NCI-H446 (cell line): ENCODE measurements at places on chromosomes 3 and 15.

DNA sequence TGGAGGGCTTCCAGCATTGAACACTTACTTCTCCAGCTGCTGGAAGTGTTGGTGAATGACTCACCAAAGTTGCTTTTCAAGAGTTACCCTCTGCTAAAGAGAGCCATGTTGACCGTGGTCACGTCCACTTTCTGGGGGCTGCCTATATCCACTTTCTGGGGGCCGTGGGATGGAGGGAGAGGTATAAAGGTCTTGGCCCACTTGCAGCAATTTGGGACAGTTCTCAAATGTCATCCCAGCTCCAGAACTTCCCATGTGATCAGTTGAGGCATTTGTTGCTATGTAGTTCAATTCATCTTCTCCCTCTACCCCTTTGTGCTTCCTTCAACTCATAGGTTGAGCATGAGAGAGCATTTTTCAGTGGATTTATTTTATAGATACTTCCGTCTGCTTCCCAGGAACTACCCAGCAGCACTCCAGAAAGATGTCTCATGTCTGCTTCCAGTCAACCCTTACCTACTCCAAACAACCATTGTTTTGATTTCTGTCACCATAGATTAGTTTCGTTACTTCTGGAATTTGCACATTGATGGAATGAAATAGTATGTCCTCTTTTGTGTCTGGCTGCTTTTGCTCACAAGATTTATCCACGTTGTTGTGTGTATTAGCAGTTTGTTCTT, 130.6 kb downstream of the TCF12 start:
- no peak for DNase-seq

DNA sequence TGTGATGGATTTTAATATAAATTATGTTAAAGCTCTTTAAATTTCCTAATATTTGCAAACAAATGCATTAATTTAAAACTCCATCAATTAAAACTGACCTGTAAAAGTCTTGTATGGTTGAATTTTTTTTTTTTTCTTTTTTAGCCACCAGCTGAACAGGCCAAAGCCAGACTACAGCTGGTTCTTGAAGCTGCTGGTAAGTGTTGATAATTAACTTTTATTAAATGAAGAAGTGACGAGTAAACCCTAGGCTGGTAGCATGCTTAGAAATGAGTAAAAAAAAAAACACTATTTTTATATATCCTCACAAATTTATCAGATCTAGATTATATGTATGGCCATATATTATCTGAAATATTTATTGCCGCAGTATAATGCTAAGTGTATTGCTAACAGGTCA, 216.3 kb upstream of the MLF1 start:
- DNase-seq: no peak

DNA sequence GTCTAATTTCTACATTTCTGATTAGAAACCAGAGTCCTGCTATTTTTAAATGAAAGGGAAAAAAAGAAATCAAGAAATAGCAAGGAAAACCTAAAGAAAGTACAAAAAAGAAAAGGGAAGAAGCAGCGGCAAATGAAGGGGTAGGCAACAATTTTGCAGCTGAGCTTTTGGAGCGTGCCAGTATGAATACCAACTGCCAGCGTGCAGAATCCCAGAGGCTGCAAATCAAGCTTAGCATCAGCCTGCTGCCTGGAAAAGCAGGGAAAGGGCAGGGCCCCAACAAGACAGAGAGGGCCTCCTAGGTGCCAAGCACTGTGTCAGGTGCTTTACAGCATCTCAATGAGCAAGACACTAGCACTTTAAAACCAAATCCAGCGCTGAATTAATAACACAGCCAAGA, 176.8 kb downstream of the STT3B start:
- DNase-seq: no peak

DNA sequence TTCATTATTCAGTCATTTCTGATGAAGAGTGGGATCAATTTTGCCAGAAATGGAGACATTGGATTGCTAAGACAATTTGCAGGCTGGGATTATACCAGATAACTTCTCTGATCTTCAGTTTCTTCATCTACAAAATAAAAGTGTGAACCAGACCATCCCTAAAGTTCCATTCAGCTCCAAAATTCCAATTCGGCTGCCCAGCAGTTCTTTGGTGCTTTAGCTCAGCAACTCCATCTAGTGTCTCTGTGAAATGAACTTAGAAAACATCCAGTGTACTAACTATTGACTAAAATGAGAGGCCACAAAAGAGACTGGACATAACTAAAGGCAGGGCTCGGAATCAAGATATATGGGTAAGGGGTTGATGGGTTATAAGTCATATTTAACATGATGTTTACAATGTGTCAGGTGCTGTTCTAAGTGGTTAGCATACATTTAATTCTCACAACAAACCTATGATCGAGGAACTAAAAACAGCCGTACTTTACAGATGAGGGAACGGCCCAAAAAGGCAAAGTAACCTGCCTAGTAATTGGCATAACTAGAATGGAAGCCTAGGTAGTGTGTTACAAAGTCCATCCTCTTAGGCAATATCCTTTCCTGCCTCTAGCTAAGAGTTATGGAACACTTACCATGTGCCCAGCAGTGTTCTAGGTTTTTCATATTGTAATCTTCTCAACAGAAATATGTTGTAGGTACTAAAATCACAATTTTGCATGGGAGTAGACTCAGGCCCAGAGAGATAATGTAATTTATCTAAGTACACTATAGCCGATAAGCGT, 17.0 kb downstream of the THAP10 start:
- DNase-seq: no peak

GRCh38 chr3:159904455-159904854, 84.2 kb upstream of the IL12A start:
- DNase-seq: no peak

DNA sequence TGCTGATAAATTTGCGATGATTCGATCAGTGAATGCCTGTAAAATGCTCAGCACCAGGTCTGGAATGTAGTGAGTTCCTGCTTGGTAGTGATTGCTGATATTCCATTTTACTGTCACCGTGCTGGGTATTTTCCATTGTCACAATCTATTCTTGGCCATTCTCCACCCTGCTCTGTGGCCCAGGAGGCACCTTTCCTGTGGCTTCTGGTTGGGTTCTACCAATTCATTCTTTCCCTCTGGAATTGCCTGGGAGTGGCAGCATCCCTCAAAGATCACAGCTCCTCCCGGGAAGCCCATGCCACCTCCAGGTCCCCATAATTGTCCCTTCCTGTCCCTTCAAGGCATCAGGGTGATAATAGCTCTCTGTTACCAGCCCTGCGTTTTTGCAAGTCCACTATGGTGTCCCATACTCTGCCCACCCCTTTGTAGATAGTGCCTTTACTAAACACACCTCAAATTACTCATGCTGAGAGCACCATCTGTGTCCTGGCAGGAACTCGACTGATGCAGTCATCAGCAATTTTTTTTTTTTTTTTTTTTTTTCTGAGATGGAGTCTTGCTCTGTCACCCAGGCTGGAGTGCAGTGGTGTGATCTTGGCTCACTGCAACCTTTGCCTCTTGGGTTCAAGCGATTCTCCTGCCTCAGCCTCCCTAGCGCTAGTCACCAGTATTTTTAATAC, 177.8 kb upstream of the PROK2 start:
- no peak for DNase-seq

- no peak for DNase-seq
Measured at GRCh38 chr15:57697588-57697987, 8.9 kb upstream of the POLR2M start.

DNA sequence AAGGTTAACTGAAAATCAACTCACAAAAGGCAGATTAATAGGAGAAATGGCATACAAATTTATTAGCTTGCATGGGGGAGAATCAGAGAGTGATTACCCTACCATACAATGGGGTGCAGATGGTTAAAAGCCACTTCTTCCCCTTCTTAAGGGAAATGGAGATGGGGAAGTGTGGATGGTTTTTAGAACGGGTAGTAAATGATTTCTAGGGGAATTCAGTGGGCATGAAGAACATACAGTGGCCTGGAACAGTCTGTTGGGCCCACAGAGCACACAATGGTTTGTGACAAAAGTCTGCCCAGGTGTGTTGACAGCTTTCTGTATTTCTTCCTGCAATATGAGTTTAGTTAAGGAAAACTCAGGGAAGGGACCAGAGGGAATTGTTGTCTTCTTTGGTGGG, 61.0 kb downstream of the C3orf80 start:
- DNase-seq: no peak

- peak; percentile 56 for DNase-seq
Measured at GRCh38 chr3:140292684-140293083, 357.7 kb downstream of the CLSTN2 start.

DNA sequence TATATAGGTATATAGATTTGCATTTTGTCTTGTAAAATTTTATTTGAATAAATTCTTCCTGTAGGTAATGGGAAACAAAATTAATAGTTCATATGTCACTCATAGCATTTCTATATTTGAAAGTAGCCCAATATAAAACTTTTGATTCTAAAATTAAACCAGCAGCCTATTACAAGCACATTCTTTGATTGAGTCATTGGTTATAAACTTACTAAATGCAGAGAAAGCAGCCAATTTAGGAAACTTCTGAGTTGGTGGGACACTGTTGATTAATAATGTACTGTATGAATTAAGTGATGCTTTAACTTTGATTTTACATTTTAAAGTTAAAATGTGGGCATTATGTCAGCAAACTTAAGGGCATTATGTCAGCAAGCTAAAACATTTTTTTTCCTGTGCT, 34.5 kb downstream of the NR1D2 start:
- no peak for DNase-seq

GRCh38 chr3:104514776-104515175, 851.9 kb upstream of the ALCAM start:
- no peak for DNase-seq

DNA sequence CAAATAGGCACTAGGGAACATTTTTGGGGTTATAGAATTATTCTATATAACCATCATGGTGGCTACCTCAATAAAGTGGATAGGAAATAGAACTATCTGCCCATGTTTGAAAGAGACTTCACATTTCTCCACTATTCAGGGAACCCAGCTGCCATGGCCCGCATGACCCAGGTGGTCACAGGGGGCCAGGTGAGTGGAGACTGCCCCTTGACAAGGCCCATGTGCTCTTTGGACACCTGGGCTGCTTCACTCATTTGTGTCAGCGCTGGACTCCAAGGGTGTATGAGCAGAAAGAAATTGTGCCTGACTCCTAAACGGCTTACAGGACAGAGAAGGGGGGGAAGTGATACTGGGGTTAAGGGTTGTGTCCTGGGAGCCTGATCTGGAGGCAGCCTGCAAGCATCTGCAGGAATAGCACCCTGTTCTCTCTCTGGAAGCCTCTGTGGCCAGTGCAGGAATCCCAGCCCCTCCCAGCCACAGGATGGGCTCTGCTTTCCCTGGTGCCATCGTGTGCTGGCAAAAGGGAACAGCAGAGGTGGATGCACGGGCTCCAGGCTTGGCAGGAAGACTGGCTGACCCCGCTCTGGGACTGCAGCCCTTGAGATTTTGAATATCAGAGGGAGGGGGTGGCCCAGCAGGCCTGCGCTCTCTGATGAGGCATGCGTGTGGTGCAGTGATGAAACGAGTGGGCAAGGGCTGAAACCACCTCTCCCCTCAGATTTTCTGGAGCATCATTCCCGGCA, 9.1 kb upstream of the C3orf22 start:
- DNase-seq: no peak

GRCh38 chr15:37616215-37616614, 318.2 kb upstream of the TMCO5A start:
- DNase-seq: no peak

DNA sequence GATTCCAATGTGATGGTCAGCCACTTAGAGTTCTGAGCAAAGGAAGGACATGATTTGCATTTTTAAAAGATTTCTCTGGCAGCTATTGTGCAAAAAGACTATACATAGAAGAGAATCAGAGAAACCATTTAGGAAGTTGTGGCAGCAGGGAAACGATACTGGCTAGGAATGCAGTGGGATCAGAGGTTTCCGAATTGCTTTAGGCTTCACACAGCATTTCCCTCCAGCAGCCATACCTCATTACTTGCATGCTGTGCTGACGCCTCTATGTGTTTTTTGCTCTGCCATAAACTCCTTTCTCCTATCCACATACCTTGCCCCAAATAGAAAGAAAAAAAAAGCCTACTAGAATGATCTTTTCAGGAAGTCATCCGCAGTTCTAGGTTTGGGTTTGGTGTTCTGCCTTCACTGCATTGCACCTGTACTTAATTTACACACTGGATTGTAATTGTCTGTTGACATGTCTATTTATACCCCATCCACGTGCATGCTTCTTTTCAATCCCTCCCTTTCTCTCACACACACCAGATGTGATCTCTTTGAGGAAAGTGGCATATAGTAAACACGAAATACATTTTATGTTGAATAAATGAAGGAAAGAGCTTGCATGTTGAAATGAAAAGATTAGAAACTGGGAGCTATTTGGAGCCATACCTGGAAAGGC, 860.3 kb upstream of the SEMA6D start:
- no peak for DNase-seq

DNA sequence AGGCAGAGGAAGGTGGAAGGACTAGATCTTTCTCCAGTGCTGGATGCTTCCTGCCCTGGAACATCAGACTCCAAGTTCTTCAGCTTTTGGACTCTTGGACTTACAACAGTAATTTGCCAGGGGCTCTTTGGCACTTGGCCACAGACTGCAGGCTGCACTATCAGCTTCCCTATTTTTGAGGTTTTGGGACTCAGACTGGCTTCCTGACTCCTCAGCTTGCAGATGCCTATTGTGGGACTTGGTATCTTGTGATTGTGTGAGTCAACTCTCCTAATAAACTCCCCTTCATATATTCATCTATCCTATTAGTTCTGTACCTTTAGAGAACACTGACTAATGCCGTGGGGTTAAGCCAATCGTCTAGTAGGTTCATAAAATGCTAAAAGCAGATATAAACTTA, 8.8 kb upstream of the B3GNT5 start:
- DNase-seq: no peak

DNA sequence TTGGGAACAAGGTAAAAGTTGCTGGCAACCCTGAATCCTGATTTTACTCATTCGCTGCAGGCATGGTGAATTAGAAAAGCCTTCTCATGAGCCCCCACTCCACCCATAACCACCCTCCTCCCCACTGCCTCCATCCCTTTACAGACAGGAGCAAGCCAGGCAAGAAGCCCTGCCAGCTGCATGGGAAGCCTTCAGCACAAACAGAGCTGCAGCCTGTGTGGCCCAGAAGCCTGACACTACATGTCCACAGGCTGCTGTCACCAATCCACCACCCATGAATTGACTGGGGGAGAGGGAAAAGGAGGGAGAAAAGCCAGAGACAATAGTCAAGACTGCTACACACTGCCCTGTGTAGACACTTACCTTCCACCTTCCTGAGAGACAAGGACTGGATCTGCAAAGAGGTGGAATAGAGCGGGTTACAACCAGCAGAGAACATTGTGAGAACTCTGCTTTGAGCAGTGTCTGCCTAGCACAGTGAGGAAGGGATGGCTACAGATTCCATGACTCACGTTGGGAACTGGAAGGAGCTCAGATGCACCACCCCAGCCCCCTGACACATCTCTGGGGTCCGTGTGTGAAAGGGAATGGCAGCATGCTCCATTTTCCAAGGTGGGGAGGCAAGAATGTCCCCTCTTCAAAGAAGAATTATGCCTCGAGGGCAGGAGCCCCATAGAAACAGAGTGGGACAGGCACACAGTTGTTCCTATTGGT, 33.9 kb downstream of the DZIP1L start:
- DNase-seq: no peak
